ENCODE measurements at places on chromosomes 11 and 22.

DNA sequence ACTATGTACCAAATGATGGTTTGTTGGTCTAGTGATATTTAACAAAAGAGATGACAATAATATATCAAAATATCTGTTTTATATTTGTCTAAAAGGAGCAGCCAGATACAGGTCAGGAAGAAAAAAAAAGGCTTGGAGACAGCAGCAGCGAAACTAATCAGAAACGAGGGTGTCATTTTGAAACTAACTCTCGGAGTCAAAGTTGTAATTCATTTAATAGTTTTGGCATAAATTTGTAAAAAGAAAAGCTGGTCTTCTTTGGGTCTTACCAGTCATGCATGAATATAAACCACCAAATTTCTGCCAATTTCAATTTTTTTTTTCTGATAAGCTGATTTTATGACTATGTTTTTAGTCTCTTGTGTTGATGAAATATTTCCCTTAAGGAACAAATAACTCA lies 25.5 kb downstream of the NPAT start:
- DNase-seq, result no peak

DNA sequence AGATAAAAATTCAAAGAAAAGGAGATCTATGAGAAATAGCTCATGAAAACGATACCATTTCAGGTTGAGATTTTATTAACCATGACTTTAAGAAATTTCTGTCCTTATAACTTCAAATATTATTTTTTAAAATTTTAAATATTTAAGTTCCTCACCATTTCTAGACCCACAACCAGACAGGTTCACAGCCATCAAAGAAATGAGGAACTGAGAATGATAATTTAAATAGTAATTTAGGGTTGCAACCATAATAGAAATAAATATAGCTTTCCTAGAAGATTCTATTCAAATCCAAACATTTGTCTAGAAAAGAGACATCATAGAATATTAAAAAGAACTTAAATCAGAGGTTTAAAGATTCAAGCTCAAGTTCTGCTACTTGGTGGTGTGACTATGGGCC lies 5.9 kb upstream of the VWA5A start:
- no peak for DNase-seq

DNA sequence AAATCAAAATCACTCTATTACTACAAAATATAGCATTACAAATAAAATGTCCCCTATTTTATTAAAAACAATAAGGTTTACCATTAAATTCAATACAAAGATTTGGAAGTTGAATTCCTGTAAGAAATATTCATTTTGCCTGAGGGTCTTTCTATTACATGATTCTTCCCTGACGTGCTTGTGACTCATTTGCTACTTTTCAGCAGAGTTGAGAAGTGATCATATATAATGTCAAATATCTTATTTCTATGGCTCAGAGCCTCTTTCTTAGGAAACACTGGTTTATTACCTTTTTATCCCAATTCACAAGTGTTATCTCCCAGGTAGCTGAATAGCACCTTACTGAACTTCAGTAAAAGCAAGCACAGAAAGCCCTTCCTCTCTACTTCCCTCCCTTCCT lies 65.2 kb upstream of the CNTN5 start:
- no peak for DNase-seq

- DNase-seq, result no peak
Observed at GRCh38 chr11:118092907-118093571, 6.3 kb upstream of the SMIM35 start.

GRCh38 chr11:8841899-8842298 lies 69.1 kb upstream of the AKIP1 start:
- DNase-seq, result no peak
